ENCODE measurements at places on chromosomes 5 and 9.

DNA sequence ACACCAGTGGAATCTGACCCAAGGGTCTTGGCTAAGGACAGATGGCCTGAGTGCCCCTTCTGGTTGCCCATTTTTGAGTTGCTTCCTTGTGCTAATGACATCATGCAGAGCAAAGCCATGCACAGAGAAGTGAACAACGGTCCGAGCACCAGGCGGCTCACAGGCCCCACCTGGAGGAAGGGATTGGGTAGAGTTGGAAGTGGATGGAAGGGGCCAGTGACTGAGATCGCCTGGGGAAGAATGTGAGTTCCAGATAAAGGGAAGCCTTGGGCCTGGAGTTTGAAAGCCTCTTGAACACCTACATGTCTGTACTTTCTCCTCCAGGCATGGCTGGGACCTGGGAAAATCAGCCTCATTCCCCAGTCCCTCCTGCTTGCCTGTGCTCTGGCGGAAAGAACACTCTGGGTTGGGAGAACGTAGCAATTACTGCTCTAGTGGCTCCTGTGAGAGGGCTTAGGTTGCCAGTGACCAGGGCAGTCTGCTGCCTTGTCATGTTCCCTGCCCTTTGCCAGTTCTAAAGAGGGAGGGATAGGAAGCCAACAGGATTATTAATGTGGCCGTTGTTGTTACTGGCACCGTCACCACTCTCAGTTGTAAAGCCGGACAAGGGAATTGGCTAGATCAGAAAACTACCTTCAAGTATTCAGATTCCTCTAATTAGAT is 62.5 kb upstream of the PTPN3 start:
- ATAC-seq, result no peak

GRCh38 chr9:123368536-123369153 is 12.6 kb downstream of the CRB2 start:
- ATAC-seq, result no peak

- peak; percentile 84 for ATAC-seq
Observed at GRCh38 chr9:77807281-77807683, 159.2 kb upstream of the GNA14 start.

GRCh38 chr9:98472216-98472615 is 216.8 kb upstream of the TBC1D2 start:
- ATAC-seq, result no peak

- no peak for ATAC-seq
Observed at GRCh38 chr5:74499256-74500050, 141.1 kb downstream of the ENC1 start.

Data from gastroesophageal sphincter (tissue), 4 donors.